ENCODE measurements at places on chromosomes 7 and 10.

DNA sequence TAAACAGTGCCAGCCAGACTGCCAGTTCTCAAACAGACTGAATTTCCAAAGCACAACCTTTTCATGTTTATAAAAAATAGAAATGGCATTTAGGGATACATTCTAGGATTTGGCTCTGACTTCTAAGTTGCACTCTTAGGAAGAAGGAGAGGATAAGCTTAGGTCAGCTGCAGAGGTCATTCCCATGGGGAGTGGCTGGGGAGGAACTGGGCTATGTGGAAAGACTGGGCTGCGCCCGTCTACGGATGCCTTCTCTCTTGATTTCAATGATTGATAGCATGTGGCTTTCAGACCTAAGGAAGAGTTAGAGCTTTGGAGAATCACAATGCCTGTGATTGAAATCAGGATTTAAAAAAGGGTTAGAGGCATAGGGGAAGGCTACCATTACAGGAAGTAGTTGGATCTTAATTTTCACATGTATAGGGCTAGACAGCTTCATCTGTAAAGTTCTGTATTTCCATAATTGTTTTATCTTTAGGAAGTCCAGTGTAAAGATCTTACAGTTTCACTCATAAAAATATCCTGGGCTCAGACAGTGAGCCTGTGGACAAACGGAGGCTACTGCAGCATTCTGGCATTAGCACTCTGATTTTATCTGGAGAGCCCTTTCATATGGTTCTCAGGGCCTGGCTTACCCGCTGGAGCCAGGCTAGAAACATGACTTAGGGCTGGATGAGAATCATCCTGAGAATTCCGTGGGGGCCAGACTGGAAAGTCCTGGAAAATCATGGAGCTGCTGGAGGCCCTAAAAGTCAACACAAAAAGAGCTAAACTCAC lies 29.5 kb downstream of the NUDT5 start:
- DNase-seq: no peak

DNA sequence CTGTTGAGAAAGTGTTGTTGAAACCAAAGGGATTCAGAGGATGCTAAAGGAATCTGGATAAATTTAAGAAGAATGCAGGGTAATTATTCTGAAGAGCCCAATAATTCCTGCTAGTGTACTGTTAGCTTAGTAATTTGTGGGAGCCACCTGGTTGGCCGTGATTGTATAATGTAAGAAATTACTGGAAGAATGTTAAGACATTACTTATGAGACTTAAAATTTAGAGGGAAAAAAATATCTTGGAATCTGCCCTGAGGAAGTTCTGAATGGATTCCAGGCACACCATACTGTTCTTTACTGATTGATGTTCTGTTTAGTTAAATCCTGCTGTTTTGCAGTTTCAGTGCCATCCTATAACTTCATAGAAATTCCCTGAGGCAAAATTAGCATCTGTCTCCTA lies 155.0 kb upstream of the RHOBTB1 start:
- DNase-seq: no peak

- no peak for DNase-seq
Measured at GRCh38 chr7:46173476-46174195, 252.6 kb upstream of the IGFBP3 start.

- no peak for DNase-seq
Measured at GRCh38 chr7:100808354-100808875, 18.9 kb downstream of the EPHB4 start.

GRCh38 chr10:90913774-90914420 lies 7.0 kb downstream of the ANKRD1 start:
- DNase-seq: no peak

DNA sequence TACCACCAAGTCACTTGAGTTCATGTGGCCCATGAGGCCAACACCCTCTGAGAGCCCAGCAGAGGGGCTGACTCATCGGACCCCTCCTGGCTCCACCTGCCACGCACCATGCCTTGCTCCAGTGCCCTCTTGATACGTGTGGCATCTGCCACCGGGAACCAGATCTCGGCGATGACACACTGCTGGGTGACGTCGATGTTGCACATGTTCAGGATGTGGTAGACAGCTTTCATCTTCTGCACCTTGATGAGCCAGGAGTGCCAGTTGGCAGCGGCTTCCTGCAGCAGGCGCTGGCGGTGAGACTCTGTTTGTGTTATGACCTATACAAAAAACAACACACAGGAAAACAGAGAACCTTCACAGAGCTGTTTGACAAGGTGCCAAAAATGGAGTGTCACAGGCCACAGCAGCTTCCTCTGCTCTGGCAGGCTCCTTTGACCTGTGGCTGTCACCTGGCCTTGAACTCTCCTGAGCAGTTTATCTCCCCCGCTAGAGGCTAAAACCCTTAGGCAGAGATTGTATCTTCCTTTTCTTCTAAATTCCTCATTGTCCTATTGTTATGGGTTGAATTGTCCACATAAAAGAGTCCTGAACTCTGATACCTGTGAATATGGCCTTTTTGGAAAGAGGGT lies 45.2 kb upstream of the TMEM213 start:
- peak; percentile 91 for DNase-seq

- no peak for DNase-seq
Measured at GRCh38 chr7:131656980-131657723, 100.7 kb upstream of the PODXL start.

- DNase-seq: no peak
Measured at GRCh38 chr10:28800144-28800543, 122.8 kb downstream of the BAMBI start.

- DNase-seq: no peak
Measured at GRCh38 chr10:51651063-51651462, 48.3 kb downstream of the CSTF2T start.

DNA sequence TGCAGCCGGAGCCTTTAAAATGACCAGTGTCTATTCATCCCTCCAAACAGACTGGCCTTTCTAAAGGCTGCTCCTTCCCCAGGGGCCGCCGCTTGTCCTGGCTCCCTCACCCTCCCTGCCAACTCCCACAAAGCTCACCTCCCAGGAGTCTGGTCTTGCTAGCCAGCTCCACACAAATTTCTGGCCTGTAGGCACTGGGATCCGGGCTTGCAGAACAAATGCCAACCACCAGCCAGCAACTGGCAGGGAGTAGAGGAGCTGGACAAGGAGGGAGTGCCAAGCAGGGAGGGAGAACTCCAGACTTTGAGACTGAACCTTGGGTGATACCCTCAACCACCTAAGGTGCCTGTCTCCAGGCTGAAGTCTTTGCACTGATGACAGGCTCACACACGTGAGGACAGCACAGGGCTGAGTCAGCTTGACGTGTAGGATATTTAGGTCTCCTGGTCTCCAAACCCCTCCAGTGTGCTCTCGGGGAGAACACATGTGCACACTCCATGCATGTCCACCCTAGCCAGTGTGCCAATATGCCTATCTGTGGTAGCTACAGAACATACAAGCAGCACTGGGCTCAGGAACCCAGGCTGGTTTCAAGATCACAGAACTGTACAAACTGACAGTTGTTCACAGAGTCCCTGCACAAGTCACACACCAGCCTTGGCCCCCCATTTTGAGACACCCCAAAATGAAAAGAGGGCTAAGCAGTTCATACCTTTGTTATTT lies 6.0 kb downstream of the PAX2 start:
- no peak for DNase-seq

- no peak for DNase-seq
Measured at GRCh38 chr7:23264916-23265458, 18.4 kb downstream of the GPNMB start.

GRCh38 chr7:137597856-137598255 lies 248.9 kb downstream of the DGKI start:
- DNase-seq: no peak

- no peak for DNase-seq
Measured at GRCh38 chr7:127819975-127820731, 168.2 kb downstream of the SND1 start.

- no peak for DNase-seq
Measured at GRCh38 chr10:88039496-88040200, 176.2 kb downstream of the PTEN start.

- DNase-seq: no peak
Measured at GRCh38 chr7:23454881-23455526, 15.3 kb downstream of the IGF2BP3 start.

DNA sequence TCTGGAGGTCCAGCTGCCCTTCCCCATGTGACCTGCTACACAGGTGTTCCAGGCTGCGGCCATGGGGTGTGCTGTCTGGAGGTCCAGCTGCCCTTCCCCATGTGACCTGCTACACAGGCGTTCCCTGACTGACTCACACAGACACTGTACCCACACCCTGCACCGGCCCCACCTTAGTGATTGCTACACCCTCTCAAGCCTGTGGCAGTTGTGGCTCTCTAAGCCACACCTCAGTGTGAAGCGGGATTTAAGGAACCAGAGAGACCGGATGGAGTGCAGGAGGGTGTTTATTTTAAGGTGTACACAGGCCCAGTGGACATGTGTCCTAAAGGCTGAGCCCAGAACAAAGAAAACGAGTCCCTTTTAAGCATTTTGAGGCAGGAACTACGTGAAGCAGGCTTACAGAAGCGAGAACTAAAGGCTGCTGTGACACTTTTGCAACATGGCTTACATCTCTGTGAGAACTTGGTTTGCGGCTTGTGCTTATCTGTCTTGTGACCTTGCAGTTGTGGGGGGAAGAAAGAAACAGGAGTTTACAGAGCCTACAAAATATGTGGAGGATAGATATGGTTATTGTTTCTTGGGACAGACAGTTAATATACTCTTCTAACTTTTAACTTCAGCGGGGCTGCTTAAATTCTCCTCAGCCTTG lies 326.4 kb downstream of the PAXIP1 start:
- no peak for DNase-seq

DNA sequence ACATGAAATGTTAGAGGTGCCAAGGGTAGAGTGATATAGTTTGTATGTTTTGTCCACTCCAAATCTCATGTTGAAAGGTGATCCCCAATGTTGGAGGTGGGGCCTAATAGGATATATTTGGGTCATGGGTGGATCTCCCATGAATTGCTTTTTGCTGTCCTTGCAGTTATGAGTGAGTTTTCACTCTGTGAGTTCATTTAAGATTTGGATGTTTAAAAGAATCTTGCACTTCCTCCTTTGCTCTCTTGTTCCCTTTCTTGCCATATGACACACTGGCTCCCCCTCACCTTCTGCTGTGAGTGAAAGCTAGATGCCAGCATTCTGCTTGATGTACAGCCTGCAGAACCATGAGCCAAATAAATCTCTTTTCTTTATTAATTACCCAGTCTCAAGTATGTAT lies 269.2 kb downstream of the ZWINT start:
- no peak for DNase-seq

DNA sequence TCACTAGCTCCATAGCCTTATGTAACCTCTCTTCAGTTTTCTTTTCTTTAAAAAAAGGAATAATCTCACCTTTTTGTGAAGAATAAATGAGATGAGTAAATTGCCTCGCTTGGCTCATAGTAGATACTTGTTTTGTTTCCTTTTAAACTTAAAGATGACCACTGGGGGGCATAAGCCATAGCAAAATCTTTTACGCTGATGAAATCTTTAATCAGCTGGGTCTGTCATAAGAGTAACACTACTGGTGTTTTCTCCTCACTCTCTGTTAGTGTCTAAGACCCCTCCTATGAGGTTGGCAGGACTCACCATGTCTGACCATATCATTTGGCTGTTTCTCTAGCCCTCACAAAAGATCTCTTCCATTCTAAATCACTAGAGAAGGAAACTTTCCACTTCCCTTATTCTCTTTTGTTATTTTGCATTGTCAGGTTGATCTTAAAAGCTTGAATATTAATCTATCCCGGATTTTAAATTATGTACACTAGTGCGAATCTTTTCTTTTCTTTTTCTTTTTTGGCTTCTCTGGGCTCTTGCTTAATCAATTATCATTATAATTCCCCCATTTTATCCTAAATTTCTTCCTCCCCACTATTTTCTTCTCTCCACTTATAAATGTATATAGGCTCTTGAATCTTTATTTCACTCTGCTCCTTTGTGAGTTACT lies 12.5 kb downstream of the STAG3 start:
- DNase-seq: no peak

DNA sequence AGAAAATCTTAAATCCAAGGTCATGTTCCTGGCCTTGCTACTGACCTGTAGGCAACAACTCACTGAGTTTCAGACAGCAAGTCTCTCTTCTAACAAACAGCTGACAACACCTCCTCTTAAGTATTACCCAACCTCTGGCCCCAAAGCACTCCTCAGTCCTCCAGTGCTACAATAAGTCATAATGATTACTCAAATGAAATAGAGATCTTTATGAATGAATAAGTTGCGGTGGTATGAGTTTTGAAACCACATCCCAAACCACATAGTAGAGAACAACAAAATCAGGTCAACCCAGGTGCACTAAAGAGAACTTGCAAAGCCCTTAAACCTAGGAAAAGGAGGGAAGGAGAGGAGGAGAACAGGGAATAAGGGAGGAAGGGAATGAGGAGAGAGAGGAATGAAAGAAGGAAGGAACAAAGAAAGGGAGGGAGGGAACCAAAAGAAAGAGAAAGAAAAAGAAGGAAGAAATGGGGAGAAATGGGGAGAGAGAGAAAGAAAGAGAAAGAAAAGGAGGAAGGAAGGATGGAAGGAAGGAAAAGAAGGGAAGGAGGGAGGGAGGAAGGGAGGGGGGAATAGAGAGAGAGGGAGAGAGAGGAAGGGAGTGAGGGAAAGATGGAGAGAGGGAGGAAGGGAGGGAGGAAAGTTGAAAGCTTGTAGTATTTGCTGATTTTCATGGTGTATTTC lies 142.8 kb upstream of the CALCR start:
- no peak for DNase-seq

DNA sequence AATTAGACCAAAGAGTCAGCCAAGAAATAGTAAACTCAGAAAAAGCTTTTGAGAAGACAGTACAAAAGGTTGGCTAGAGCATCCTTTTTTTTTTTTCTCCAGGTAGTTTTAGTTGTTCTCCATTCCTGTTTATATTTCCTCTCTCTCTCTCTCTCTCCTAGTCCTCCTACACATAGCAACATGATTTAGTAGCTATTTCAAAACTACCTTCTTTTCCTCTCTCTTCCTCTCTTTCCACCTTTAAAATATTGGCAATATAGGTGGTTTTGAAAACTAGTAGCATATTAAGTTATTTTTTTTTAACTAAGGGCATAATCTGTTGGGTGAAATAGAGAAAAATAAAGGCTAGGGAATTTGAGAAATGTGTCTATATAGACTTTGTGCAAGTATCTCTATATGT lies 5.0 kb downstream of the SKIDA1 start:
- DNase-seq: no peak

GRCh38 chr10:71636588-71636987 lies 83.0 kb downstream of the C10orf105 start:
- DNase-seq: no peak

DNA sequence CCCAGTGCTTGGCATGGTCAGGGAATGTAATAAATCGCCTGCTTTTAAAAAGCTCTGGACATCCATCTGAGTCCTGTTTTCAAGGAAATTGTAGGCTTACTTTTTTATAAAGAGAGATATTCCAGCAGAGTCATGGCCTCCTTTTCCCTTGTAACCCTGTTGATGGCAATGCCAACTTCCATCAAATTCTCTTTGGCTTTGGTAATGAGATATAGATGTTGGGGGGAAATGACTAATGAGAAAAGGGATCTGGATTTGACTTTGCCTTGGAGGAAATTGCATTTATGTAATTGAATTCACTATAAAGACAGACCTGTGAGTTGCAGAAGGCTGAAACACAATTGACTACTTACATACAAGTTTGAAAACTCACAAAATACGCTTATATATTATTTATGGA lies 347.5 kb downstream of the GPR158 start:
- no peak for DNase-seq

GRCh38 chr7:39967406-39968161 lies 17.5 kb downstream of the CDK13 start:
- DNase-seq: no peak

GRCh38 chr10:30080161-30080560 lies 20.8 kb upstream of the JCAD start:
- DNase-seq: no peak

GRCh38 chr10:76051007-76051936 lies 619.8 kb downstream of the LRMDA start:
- DNase-seq: no peak
